Fibroblast of lung (primary cell): ENCODE measurements at places on chromosomes 11 and 22. TPM values are rescaled to one million over a fixed set of nuclear protein-coding genes. Genes with fewer than 3 reads are reported as not detected.

The OR56A1 gene
- not detected in 2 replicates for total RNA-seq

The CD3E gene
- total RNA-seq, result not detected in 2 replicates

The CNGA4 gene
- total RNA-seq, result 0.17 TPM in 1 of 2 replicates, not detected in the other

The B4GAT1 gene
- total RNA-seq, result 34.7 and 48.9 TPM in 2 replicates

The TNNI2 gene
- total RNA-seq, result not detected in 2 replicates

The ABCC8 gene
- total RNA-seq, result not detected in 2 replicates

The SUSD2 gene
- total RNA-seq, result 0.77 and 10.6 TPM in 2 replicates

DNA sequence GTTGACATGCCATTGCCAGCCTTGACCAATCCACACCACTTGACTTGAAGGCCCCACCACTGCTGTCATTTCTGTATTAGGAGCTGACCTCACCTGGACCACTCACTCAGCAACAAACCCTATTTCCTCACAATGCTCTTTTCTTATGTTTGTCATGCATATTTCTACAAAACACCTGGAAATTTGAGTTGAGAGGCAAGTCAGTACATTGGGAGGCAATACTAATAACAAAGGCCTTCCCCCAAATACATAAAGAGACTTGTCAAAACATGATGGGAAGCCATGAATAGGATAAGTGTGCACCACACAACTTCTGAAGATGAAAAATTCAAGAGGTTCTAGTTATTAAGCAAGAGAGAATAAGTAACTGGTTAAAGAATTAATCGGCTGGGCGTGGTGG, 77.9 kb upstream of the POU2AF2 start:
- DNase-seq, result no peak

DNA sequence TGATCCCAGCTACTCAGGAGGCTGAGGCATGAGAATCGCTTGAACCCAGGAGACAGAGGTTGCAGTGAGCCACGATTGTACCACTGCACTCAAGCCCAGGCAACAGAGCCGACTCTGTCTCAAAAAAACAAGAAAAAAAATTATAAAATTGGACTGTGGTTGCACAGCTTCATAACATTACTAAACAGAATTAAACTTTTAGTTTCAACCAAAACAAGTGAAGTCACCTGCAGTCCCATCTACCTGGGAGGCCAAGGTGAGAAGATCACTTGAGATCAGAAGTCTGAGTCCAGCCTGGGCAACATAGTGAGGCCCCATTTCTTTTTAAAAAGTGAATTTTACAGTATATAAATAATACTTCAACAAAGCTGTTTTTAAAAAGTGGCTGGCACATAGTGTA, 47.8 kb upstream of the CD5 start:
- DNase-seq, result no peak

DNA sequence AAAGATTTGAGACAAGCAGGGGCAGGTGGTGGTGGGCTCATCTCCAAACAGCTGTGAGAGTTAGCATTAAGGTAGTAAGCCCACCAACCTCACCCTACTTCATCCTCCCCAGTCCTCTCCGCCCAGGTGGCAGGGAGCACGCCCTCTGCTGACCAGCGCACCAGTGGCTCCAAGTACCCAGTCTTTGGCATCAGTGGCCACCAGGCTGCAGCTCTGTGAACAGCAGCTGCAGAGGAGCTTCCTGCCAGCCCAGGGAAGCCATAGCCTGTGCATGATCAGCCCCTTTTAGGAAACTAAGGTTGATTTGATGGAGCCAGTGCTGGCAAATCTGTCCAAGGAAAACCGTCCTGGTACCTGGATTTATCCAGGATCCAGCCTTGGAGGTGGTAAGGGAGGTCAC, 21.7 kb downstream of the CAVIN3 start:
- DNase-seq, result peak; percentile 9

- DNase-seq, result peak; percentile 83
These were observed 1.4 kb downstream of the TMEM80 start for GRCh38 chr11:696955-697491.

- no peak for DNase-seq
These were observed 207.2 kb upstream of the TBCEL start for GRCh38 chr11:120816711-120817110.

GRCh38 chr11:6194065-6194581, 4.9 kb upstream of the OR52W1 start:
- DNase-seq, result no peak

GRCh38 chr22:36640106-36640672, 63.4 kb downstream of the CACNG2 start:
- no peak for DNase-seq

DNA sequence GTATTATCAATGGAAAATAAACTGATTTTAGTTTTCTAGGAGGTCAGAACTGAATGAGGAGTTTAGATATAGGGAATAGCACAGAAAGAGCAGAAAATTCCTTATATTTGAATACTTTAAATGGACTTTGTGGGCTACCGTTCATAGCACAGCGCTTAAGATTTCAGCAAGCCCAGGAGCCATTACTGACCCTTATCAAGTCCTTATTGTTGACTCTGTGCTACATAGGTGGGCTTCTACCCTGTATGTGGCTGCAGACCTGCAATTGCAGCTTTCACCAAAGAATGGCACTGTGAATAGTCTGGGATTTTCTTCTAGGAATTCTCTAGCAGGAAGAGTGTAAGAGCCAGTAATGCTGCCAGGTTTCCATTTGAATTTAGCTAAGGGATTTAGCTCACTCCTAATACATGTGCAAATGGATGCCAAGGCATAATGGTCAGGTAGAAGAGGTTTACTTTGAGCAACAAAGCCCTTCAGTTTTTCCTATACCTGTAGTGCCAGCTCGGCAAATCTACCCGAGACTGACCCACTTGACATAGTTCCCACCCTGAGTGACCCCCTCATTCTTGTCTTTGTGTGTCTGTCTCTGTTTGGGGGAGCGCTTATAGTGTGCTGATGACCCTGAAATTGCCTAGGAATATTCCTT, 42.5 kb upstream of the DLAT start:
- DNase-seq, result no peak

DNA sequence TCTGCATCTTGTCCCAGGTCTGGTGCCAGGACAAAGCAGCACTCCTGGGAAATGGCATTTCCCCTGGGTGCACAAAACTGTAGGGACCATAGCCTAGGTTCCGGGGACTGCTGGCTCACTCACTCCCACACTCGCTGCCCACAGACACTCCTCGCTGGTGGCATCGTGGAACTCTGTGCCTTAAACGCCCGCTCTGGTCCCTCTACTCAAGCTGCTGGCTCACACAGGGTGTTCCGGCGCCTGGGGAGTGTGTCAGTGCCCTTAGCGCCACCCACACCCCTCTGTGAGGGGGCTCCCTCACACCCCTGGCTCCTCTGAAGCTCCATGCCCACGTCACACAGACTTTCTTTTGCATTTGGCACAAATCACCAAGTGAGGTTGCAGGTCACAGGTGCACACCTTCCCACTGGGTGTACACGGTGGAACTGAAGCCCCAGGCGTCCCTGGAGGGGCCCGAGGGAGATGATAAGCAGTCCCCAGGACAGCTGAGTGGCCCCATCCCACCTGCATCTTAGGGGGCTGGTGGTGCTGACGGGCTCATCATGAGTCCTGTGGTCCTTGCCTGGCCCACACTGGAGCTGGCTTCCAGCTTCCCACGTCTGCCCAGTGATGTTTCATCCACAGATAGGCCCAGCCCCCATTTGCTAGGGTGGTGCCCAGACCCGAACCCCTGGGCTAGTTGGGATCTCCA, 23.2 kb upstream of the DGCR8 start:
- DNase-seq, result no peak

- DNase-seq, result no peak
These were observed 239.0 kb downstream of the CTTN start for GRCh38 chr11:70637186-70637800.

GRCh38 chr11:3879967-3880542, 24.6 kb downstream of the STIM1 start:
- DNase-seq, result no peak

DNA sequence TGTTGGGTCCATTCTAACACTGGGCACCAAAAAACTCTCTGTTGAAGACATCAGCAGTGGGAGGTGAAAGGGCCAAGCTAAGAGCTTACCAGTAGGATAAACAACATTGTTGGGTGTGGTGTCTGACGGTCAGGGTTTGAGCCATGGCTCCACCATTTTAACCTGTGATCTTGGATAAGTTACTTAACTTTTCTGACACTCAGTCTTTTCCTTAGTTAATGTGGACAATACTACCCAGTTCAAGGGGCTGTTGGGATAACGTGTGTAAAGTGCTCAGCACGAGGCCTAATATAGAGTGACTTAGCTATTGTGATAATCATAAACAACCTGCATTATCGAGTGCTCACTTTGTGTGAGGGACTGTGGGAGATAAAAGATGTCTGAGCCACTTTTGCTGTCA, 6.1 kb downstream of the UCP3 start:
- DNase-seq, result no peak

DNA sequence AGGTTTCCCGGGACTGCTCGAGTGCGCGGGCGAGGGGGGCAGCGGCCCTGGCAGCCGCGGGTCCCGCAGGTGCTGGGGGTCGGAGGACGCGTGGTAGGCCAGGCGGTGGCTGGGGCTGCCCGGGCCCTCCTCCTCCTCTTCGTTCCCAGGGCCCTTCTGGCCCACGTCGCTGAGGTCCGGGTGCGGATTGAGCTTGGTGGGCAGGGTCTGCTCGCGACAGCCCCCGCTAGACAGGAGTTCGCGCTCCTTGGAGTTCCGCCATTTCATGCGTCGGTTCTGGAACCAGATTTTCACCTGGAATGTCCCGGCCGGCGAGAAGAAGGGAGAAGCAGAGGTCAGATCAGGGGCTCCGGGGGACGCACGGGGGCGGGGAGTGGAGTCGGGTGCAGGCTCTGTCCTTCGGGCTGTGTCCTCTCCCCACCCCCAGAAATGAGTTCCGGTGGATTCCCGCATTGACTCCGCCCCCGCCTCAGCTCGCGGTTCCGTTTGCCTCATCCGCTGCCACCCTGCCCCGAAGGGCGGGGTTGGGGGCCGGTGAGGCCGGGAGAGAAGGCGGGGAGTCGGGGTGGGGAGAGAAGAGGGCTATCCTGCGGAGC, 3.9 kb downstream of the DBX1 start:
- no peak for DNase-seq

GRCh38 chr11:69079661-69080256, 31.0 kb downstream of the TPCN2 start:
- DNase-seq, result no peak
